Muscle of leg (tissue), 16 donors: ENCODE measurements at places on chromosomes 2 and 18. TPM values are rescaled to one million over a fixed set of nuclear protein-coding genes. Genes with fewer than 3 reads are reported as not detected.
A peak's percentile ranks its signal among the peaks of the same experiment; 100 is the strongest.

DNA sequence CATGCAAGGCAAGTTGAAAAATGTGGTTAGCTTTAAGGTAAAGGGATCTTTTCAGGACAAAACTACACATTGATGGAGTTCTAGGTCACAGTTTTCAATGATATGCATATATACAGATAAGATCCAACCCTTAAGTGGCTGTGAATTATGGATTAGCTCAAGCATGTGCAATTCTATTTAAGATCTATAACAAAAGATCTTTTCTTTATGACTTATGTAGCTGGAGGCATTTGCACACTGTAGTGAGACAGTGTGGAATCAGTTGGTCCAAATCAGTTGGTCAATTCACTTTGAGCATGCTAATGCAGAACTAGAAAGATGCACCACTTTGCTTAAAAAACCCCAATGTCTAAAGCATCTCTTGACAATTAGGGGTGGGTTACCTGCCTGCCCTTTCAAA, 417.1 kb upstream of the ZEB2 start:
- no peak for DNase-seq

- DNase-seq, result no peak
These were observed 314.5 kb downstream of the NCKAP5 start for GRCh38 chr2:133253793-133254192.

GRCh38 chr18:46068763-46069162, 3.3 kb downstream of the PSTPIP2 start:
- no peak for DNase-seq

DNA sequence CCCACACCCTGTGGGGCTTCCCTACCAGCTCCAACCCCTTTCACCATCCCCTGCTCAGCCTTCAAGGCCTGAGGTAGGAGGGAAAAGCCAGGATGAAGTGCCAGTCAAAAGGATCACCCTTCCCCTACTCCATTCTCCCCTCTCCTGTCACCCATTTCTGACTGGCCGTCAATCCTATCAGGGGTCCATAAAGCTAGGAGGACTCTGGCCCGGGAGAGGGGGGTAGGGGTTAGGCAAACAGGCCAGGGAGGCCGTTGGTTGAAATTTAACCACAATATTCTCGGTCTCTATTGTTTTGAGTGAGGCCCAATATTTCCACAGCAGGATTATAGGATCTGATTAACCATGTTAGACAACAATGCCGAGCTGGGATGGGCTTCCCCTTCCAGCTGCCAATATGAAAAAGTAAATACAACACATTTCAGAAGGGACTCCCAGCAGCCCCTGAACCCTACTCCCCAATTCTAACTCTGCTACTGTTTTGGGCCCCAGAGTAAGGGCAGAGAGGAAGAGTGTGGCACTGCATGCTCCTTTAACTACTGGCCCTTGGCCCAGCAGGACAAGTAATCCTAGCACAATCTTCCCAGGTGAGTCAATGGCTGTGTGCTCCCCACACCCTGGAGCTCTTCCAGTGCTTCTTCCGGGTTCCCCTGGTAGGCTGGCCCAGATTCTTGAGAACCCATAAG, 10.6 kb upstream of the IHH start:
- no peak for DNase-seq

DNA sequence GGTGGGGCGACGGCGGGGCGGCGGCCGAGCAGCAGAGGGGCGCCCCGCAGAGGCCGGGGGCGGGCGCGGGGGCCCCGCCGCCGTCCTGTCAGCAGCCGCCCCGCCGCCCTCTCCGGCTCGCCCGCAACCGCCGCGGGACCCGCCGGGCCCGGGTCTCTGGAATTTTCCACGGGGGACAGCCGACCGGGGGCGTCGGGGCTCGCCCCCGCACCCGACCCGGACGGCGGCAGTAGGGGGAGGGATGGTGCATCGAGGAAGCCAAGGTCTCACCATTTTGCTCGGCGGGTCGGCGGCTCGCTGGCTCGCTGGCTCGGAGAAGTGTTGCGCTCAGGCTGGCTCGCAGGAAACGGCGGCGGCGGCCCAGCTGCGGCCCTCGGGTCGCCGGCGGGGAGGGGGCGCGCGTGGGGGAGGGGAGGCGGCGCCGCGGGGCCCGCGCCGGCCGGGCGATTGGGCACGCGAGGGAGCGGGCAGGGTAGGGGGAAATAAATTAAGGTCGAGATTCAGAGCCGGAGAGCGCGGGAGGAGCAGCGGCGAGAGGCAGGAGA, 405 bp downstream of the PPP3R1 start:
- DNase-seq, result peak; percentile 43

GRCh38 chr2:239600650-239601049, 199.8 kb upstream of the HDAC4 start:
- no peak for DNase-seq

GRCh38 chr2:5940596-5941535, 248.7 kb downstream of the SOX11 start:
- no peak for DNase-seq

GRCh38 chr2:172091000-172091641, 5.8 kb downstream of the DLX1 start:
- DNase-seq, result peak; percentile 9

DNA sequence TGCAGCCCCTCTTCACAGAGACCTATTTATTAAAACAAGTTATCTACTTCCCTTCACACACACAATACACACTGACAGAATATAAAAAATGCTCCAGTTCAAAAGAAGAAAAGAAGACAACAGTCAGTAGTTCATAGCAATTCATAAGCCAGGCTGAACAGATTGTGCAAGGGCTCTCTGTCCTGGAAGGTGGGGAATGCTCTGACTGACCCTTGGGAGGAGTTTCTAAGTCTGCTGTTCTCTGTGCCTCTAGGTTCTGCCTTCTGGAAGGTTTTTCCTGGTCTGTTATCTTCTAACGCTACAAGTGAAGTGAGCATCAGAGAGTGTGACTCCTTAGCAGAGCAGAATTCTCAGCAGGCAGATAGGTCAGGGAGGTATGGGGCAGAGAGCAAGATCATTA, 35.7 kb downstream of the SP3 start:
- no peak for DNase-seq

DNA sequence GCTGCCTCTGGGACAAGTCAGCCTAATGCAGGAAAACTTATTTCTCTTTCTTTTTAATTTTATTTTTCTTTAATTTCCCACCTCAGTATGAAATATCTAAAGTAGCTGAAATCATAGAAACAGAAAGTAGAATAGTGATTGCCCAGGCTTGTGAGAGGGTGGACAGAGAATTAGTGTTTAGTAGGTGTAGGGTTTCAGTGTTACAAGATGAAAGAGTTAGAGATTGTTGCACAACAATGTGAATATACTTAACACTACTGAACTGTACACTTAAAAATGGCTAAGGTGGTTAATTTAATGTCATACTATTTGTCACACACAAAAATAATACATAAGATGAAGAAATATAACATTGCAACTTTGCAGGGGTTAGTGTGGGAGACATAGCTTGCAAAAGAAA, 80.8 kb downstream of the NAT8 start:
- DNase-seq, result no peak

GRCh38 chr2:190701586-190701985, 52.7 kb downstream of the NAB1 start:
- no peak for DNase-seq

GRCh38 chr2:219461047-219461514, 26.4 kb downstream of the SPEG start:
- DNase-seq, result peak; percentile 41

DNA sequence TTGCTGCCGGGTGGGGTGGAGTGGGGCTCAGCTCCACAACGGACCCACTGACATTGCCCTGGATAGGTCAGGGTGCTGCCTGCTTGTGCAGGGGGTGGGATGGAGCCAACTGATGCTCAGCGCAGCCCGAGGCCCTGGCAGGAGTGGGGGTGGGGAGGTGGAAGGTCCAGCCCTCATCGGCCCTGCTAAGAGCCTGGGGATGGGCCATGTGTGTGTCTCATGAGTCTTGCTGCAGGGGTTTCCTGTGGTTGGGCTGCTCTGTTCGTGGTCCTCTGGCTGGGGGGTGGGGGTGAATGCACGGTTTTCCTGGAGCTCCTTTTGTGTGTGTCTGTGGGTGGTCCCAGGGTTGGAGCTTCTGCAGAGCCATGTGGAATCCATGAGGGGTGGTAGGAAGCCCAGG, 39.4 kb upstream of the GALR1 start:
- DNase-seq, result no peak

DNA sequence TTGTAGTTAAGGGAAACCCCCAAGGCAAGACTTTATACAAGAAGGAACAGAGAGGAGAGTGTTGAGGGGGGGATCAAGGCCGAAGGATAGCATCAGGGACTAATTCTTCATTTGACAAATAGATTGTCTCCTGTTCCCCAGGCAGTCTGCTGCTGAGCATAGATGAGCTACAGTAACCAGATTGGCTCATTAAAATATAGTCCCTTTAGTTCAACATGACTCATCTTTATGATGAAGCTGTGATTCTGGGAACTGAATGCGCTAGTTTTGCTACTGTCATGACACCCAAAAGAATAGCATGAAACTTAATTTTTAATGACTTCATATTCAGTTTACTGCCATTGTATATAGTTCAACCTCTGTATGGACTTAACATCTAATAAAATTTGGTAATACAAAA, 35.5 kb downstream of the TMEFF2 start:
- DNase-seq, result no peak

DNA sequence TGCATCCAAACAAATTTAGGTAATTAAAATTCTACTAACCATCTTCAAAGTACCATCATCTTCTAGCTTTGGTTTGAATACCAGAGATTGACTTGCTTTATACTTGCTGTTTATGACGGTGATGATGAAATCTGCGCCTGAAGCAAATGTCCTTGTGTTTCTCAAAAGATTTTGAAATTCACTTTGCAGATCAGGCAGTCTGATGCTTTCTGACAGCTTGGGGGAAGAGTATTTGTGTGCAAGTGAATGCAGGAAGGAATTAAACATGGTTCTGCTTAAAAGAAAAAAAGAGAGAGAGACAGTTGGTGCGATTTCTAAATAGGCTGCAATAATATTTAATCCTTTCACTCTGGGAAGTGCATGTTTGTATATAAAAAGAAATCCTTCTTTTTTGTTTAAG, 29.6 kb downstream of the CSRNP3 start:
- peak; percentile 7 for DNase-seq

GRCh38 chr2:28296243-28296642, 96.4 kb upstream of the FOSL2 start:
- no peak for DNase-seq

DNA sequence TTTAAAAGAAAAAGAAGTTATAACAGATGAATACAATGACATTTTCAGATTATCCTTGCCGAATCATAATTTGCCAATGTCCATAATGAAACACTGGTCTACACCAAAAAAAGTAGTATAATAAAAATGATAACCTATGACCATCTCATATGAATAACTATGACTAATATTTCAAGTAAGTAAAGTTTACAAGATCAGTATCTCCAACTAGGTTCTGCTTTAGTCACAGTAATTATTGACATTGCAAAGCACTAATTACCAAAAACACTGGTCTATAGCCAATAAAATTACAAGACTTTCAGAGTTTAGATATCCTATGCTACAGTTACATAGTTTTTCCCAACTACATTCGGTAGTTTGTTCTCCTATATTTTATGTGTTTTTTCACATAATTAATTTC, 136.7 kb downstream of the MEMO1 start:
- DNase-seq, result no peak

- no peak for DNase-seq
These were observed 61.1 kb downstream of the MEIS1 start for GRCh38 chr2:66495788-66496640.

GRCh38 chr2:11798701-11799435, 52.4 kb downstream of the LPIN1 start:
- DNase-seq, result no peak

GRCh38 chr2:208488686-208489564, 82.3 kb downstream of the PTH2R start:
- DNase-seq, result no peak

DNA sequence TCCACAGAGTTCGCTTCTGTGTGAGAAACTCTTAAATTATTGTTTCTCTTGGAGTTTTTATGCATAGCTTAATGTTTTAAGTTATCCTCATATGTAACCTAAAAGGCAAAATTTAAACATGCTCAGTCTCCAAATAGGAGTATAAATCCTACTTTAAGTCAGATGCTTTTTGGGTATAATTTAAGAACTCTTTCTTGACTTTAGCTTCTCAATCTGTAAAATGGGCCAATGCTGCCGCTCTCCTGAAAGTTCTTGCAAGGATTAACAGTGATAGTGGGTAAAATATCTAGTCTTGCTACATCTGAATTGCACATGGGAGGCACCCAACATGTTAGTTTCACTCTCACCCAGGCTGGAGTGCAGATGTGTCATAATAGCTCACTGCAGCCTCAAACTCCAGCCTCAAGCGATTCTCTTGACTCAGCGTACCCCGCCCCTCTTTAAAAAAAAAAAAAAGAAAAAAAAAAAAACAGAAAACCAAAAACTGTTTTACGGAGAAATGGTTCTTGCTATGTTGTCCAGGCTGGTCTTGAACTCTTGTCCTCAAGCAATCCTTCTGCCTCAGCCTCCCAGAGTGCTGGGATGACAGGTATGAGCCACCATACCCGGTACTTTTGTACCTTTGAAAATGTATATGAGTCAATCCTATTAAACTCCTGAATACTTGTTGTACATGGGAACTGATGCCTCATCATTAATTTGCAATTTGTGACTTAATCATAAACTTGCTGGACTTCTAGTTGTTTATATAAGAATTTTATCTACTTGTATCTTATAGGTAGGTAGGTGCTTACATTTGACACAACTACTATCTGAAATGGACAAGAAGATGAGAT, 1.8 kb downstream of the FBXO48 start:
- DNase-seq, result no peak

DNA sequence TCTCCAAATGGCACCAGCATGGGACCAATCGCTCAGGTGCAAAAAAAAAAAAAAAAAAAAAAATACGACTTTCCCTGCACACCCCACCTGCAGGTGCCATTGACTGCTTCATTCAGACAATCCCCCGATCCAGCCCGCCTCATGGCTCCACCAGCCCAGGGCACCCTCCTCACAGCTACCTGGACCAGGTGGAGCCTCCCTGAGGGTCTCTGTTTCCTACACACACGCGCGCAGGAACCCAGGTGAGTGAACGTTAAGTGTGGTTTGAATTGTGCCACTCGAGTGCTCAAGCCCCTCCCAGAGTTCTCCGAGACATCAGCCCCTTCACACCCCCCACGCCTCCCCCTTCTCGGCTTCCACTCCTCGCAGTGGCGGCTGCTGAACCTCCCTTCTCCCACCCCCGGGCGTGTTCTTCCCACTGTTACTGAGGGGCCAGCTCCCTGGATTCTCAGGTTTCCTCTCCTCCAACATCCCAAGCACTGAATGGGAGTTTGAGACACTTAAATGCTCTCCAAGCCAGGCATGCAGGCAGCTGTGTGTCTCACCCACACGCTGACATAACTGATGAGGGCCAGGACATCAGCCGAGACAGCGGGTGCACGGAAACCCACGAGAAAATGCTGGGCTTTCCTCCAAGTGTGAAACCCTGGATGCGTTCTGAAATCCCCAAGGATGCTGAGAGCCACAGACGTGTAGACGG, 88.8 kb upstream of the SNTG2 start:
- peak; percentile 18 for DNase-seq

CCDC148 gene
- polyA plus RNA-seq, result 0.32 TPM

ALPI gene
- not detected for polyA plus RNA-seq

PAPOLG gene
- 11.3 TPM for polyA plus RNA-seq

DNAH7 gene
- 0.58 TPM for polyA plus RNA-seq

PLGLB1 gene
- polyA plus RNA-seq, result 7.4 TPM

DARS1 gene
- 80.6 TPM for polyA plus RNA-seq

CCL20 gene
- 4.1 TPM for polyA plus RNA-seq

GAREM1 gene
- polyA plus RNA-seq, result 8.4 TPM

WDR54 gene
- polyA plus RNA-seq, result 15.8 TPM

DLX1 gene
- 0.36 TPM for polyA plus RNA-seq

CFC1 gene
- polyA plus RNA-seq, result not detected

DTNA gene
- 73.2 TPM for polyA plus RNA-seq

LHCGR gene
- polyA plus RNA-seq, result 0.08 TPM

SAG gene
- polyA plus RNA-seq, result 0.07 TPM

ABHD1 gene
- 0.36 TPM for polyA plus RNA-seq

SIX3 gene
- polyA plus RNA-seq, result not detected
